Activated naive CD4-positive, alpha-beta T cell treated with anti-CD3 and anti-CD28 coated beads for 36 hours (primary cell): ENCODE measurements at places on chromosomes 12 and 14.

DNA sequence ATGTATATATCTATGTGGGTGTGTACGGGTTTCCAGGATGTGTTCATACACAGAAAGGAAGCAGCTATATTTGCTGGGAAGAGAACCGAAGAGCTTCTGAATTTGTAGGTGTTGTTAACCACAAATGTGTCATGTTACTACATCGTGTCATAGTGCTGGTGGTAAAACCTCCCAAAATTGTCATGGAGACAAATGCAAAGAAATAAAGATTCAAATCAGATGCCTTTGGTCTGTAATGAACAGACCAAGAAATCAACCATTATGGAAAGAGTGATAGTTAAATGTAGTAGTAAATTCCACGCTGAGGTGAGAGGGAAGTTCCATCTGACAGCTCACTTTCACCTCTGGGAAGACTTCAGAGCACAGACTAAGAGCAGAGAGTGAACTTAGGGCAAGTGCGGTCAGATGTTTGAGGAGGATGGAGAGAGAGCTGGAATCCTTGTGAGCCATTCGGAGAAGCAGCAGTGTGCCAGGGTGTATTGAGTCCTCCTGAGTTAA is 487.5 kb downstream of the TMEM121 start:
- peak; percentile 66 for DNase-seq

DNA sequence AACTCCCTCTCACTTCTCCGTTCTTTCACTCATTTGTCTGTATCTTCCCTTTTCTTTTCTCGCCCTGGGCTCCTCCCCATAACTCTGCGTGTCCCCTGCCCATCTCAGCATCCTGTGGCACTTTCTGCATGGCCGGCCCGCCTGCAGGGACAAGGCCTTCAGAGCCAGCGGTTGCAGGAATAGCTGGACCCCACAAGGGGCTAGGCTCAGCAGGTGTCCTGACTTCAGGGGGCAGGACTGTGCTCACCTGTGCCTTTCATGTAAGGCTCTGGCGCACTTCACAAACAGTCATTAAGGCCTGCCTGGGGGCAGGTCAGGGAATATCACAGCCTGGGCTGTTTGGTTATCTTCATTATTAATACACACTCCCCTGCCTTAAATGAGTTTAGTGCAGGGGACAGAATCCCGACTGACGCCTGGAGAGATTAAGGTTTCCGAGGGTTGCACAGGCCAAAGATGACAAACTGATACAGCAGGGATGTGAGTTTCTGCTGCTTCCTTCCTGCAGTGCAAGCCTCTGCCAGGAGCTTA is 768.8 kb upstream of the TBX3 start:
- no peak for DNase-seq

DNA sequence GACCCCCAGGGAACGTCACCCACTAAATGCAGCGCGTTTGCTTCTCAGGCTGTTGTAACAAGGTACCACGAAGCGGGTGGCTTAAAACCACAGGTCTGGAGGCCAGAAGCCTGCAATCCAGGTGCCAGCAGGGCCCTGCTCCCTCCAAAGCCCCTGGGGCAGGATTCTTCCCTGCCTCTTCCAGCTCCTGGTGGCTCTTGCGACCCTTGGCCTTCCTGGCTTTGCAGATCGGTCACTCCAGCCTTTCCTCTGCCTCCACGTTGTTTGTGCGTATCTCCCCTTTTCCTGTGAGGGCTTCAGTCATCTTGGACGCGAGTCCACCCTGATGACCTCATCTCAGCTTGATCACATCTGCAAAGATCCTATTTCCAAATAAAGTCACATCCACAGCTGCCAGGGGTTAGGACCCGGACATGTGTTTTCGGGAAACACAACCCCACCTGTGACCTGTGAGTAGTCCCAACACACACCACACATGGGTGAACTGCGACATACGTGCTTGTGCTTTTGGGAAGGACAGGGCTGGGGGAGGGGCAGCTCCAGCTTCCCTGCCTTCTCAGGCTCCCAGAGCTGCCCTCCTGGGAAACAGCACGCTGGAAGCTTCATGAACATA is 114.5 kb upstream of the NCOR2 start:
- no peak for DNase-seq

GRCh38 chr12:127820271-127820670 is 446.7 kb upstream of the TMEM132C start:
- DNase-seq, result no peak

GRCh38 chr12:10339053-10339840 is 31.6 kb downstream of the KLRD1 start:
- DNase-seq, result no peak

GRCh38 chr14:35534208-35534872 is 376 bp downstream of the INSM2 start:
- DNase-seq, result peak; percentile 20
